ENCODE measurements at places on chromosomes 1 and 21.

DNA sequence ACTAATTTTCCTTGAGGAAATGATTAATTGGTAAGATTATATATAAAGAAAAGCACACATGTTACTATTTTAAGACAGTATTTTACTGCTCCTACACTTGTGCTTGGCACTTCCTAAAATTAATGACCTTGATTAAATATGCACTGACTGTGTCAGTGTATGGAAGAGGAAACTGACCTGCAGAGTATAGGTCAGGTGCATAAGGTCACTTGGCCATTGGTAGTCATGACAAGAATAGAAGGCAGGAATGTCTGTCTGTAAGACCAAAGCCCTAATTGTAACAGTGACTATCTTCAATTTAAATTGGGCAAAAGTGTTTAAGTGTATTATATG is 128.0 kb upstream of the KCNK2 start:
- no peak for DNase-seq

- DNase-seq, result no peak
Measured at GRCh38 chr1:77276941-77277340, 4.9 kb upstream of the AK5 start.

DNA sequence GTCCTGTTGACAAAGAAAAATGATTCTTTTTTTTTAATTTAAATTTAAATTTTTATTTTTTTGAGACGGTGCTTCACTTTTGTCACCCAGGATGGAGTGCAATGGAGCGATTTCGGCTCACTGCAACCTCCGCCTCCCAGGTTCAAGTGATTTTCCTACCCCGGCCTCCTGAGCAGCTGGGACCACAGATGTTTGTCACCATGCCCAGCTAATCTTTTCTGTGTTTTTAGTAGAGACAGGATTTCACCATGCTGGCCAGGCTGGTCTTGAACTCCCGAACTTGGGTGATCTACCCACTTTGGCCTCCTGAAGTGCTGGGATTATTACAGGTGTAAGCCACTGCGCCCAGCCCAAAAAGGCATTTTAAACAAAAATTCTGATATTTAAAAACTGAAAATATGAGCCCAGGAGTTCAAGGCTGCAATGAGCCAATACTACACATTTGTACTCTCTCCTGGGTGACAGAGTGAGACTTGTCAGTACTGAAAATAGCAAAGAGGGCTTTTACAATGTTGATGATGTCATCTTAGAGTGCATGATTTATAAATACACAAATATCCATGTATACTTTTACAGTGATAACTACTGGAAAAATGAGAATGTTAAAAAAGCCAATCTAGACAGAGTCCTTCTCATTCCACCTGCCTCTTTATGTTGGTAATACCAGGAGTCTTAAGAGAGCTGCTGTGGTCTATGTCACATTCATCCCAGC is 56.0 kb upstream of the STUM start:
- no peak for DNase-seq

- DNase-seq, result no peak
Measured at GRCh38 chr1:216630532-216630931, 92.7 kb downstream of the ESRRG start.

DNA sequence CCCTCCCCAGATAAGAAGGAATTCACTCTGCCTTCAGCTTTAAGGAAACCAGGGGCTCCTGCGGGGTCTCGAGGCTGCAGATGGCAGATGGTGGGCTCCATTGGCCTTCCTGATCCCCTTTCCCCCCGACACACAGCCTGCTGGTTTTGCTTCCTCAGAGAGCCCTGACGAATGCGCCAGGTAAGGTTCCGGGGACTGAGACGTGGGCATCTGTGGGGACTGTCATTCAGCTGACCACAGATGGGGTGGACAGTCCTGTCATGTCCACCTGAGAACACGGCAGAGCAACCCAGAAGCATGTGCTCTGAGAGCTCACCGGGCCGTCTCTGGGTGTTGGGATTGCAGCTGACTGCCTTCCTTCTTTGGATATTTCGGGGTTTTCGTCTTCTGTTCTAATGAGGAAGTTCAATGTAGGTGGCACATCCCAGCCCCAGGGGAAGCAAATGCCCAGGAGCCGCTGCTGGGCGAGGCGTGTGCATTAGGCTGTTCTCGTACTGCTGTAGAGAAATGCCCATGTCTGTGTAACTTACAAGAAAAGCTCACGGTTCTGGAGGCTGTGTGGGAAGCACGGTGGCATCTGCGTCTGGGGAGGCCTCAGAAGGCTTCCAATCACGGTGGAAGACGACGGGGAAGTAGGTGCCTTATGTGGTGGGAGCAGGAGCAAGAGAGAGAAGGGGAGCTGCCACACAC is 22.6 kb upstream of the TTC34 start:
- no peak for DNase-seq

DNA sequence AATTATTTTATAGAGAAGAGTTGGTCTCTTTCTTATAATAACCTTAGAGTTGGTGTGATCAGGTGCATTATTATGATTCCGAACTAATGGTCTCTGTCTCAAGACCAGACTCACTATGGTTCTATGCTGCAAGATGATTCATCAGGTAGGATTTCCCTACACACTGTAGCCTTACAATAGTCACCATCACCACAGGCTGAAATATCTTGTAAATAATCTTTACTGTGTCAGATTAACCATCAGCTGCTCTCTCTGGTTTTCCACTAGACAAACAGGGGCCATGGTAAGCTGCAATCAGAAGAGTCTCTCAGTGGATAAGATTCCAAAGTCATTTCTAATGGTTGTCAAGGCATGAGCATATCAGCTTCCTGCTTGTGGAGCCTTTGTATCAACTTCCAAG is 4.4 kb upstream of the GBP4 start:
- no peak for DNase-seq

DNA sequence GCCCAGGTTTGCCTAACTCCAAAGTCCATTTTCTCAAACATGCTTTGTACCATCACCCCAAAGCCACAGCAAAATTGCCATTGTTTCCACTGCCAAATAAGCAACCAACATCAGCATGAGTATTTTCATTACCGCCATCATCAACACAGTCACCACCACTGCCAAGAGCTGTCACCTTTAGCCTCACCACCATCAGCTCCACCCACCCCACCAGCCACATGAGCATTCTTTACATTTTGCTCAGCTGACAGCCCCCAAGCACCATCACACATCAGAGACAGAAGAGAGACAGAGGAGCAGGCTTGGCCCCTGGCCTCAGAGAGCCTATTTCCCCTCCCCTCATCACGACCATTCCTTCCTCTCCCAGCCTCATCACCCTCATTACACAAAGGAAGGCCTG is 42.7 kb downstream of the TAS1R2 start:
- no peak for DNase-seq

DNA sequence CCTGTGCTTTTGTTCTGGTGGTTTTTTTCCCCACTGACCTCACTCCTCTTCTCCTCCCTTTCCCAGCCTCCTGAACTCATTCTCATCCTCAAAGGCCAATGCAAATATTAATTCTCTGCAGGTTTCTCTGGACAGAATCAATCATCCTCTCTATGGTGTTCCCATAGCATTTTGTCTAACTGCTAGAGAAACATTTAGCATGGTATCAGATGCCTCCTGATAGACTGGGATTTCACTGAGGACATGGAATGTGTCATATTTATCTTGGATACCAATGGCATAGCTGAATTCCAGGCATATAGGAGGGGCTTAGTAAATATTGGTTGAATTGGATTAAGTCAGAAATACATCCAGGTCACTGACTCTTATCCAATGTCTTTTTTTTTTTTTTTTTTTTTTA is 46.1 kb upstream of the SRP9 start:
- DNase-seq, result no peak

GRCh38 chr1:165647517-165647916 is 16.5 kb downstream of the MGST3 start:
- no peak for DNase-seq
